ENCODE measurements at places on chromosomes 2 and 18. TPM values are rescaled to one million over a fixed set of nuclear protein-coding genes. Genes with fewer than 3 reads are reported as not detected.

The CRYGD gene
- total RNA-seq: not detected

The SESTD1 gene
- 47.9 TPM for total RNA-seq

The DOK1 gene
- 6.9 TPM for total RNA-seq

The SH3RF3 gene
- total RNA-seq: 7.3 TPM

The IL36A gene
- not detected for total RNA-seq

The ST8SIA3 gene
- total RNA-seq: not detected

The ZRANB3 gene
- 9.5 TPM for total RNA-seq

The KLHL30 gene
- total RNA-seq: not detected

The MAPRE3 gene
- total RNA-seq: 2.3 TPM

The MAIP1 gene
- 19.0 TPM for total RNA-seq

The LYPD6B gene
- total RNA-seq: not detected

The ARHGEF4 gene
- total RNA-seq: not detected

The GPR55 gene
- not detected for total RNA-seq

The SFT2D3 gene
- 4.9 TPM for total RNA-seq

The CPLX4 gene
- not detected for total RNA-seq

The TMEM37 gene
- 2.4 TPM for total RNA-seq

The KIF1A gene
- not detected for total RNA-seq

The ZAP70 gene
- under 0.01 TPM for total RNA-seq

The GLI2 gene
- total RNA-seq: 0.13 TPM

The TOGARAM2 gene
- 0.13 TPM for total RNA-seq

The GPR45 gene
- not detected for total RNA-seq

The NAT8 gene
- not detected for total RNA-seq

The PJVK gene
- total RNA-seq: 0.80 TPM

The EN1 gene
- not detected for total RNA-seq

The EVA1A gene
- total RNA-seq: 53.2 TPM

The PLEKHH2 gene
- 0.40 TPM for total RNA-seq

The KCNE4 gene
- total RNA-seq: under 0.01 TPM

All from thoracic aorta endothelial cell (primary cell).